ENCODE measurements at places on chromosomes 5 and 9.

DNA sequence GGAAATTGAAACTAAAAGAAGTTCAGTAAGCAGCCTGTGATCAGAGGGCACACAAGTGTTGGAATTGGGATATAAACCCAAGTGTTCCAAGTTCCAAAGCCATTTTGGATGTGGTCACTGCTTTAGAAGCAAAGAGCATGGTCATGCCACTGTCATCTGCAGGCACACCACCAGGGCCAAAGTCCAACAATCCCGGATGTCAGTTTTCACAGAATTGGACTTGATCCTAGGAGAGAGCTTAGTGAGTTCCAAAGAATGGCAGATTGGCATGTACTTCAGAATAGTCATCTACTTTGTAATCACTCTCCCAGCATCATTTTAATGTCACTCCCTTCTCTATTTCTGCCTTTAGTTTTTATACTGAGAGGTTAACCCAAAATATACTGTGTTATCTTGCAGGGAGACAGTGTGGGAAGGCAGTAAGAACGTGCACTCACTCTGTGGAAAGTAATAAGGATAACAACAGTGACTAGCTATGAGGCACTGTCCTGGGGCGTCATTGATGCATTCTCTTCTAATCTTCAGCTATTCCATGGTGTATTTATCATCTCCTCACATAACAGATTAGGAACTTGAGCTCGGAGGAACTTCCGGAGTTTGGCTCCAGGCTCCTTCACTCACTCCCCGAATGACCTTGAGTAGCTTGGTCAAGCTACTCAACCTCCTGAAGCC lies 388.0 kb downstream of the ACTL7B start:
- no peak for DNase-seq

- DNase-seq = no peak
Measured at GRCh38 chr5:115977988-115978387, 15.7 kb downstream of the LVRN start.

- no peak for DNase-seq
Measured at GRCh38 chr5:38451074-38451725, 105.2 kb downstream of the LIFR start.

GRCh38 chr9:2029666-2030170 lies 14.6 kb downstream of the SMARCA2 start:
- no peak for DNase-seq

DNA sequence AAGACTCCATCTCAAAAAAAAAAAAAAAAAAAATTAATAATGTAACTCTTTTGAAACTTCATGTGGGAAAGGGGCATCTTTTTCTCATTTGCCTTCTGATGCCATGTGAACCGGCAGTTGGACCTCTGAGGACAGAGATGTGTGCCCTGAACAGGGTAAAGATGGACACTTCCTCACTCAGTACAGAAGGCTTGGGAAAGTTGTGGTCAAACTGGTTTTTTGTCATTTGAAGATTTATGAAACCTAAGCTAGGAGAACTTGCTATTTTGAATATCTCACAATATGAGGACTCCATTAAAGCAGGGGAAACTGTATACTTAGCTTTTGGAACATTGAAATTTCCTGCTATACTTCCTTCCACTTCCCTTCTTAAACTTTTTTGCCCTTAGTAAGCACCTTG lies 147.5 kb upstream of the ALDH1B1 start:
- no peak for DNase-seq

DNA sequence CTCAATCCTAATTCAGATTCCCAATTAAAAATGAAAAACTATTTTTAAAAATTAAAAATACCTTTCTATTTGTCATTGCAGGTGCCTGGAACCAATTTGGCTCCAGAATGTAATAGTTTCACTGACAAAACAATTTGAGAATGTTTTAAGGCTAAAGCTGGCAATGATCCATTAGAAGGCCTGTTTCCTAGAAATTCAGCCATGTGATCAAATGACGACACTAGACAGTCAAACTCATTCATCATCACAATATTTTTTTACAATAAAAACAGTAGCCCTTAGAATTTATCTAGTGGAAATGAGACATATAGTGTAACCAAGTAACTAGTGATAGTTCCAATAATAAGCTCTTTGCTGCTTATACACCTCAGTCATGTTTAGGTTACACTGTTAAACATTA lies 75.4 kb upstream of the MAP3K1 start:
- DNase-seq = no peak

DNA sequence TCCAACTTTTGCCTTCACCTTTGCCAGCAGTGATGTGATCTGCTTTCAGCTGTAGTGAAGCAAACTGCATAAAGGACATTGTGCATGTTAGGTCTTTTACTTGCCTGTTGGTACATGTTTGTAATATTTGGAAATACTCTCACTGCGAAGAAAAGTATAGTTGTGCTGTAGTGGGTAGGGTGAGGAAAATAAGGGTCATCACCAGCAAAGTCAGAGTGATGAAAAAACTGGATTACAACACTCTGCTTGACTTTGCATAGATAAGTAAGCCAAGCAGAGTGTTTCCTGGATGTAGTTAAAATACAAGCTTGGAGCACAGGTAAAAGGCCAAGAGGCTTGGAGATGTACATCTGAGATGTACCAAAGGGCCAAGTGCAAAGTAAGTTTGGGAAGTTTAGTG lies 16.7 kb downstream of the TGFBR1 start:
- DNase-seq = no peak

- DNase-seq = peak; percentile 76
Measured at GRCh38 chr9:77977210-77977611, 54.4 kb downstream of the GNAQ start.

GRCh38 chr9:137453643-137454081 lies 5.5 kb downstream of the NSMF start:
- DNase-seq = no peak

DNA sequence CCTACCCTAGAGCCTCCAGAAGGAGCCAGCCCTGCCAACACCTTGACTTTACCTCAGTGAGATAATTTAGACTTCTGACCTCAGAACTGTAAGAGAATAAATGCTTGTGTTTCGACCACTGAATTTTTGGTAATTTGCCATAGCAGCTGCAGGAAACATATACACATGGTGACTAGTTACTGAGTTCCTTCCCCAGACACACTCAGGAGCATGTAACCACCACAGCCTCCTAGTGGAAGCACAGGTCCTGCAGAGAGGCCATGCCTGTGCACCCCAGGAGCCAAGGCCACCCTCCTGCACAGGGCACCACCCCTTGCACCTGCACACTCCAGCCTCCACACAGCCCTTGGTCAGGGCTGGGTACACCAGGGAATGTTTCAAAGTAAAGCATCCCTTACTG lies 7.6 kb upstream of the CAMSAP1 start:
- no peak for DNase-seq

GRCh38 chr9:8863886-8864544 lies 1064.4 kb upstream of the DMAC1 start:
- DNase-seq = no peak
